Activated T-cell treated with anti-CD3 and anti-CD28 coated beads, Interleukin-2, amount 50 U/mL, for 4 hours (primary cell): ENCODE measurements at places on chromosomes 6 and 20. TPM values are rescaled to one million over a fixed set of nuclear protein-coding genes. Genes with fewer than 3 reads are reported as not detected.

The PPP2R5D gene
- 32.8 TPM for total RNA-seq

The CLDN20 gene
- not detected for total RNA-seq

The THBD gene
- total RNA-seq, result 0.05 TPM

The RIOK1 gene
- total RNA-seq, result 95.9 TPM

The RAB44 gene
- total RNA-seq, result 0.05 TPM

The TAF11 gene
- total RNA-seq, result 33.4 TPM

DNA sequence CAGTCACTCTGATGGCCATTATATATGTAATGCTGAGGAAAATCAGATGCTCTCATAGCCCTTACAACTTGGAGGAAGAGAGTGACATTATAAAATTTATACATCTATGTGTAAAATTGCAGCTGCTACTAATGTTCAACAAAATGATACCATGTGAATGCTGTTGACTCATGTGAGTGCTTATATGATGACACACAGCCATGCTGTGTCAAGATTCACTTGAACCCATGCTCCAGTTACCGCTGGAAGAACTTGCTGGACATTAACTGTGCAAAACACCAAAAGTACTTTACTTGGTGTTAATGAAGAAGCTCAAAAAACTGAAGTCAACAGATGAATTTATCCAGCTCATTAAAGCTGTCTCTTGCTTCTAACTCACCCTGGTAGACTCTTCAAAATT lies 318.9 kb upstream of the PLCB4 start:
- DNase-seq, result no peak

DNA sequence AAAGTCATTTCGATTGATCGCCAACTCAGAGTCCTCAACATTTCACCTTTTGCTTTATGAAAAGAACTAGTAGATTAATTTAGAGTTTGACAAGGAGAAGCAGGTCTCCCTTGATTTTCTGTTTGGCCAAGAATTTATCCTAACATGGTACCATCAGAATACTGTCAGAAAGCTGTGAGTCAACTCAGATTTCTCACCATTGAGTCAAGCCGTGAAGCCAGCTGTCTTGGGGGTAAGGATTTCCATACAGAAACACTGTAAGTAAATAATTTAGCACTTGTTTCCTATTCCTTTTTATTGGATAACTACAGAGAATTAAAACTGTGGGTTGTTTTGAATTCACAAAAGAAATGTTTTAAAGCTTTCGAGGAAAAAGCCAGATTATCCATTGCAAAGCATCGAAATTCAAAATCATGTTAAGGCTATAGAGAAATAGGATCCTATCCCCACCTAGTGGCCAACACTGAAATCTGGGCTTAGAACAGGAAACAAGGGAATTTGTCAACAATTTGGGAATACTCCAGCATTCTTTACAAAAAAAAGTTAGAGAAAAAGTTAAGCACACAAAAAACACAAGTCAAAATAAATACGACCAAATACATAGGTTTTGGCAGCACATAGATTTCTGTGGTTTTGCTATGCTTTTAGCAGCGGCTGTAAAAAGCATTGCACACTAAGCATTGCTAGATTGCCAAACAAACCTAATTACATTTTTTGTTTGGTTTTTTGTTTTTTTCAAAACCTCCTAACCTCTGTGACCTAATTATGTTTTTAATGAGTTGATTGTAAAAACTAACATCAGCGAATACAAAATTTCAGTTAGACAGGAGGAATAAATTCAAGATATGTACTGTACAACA lies 44.2 kb downstream of the COL11A2 start:
- DNase-seq, result no peak

DNA sequence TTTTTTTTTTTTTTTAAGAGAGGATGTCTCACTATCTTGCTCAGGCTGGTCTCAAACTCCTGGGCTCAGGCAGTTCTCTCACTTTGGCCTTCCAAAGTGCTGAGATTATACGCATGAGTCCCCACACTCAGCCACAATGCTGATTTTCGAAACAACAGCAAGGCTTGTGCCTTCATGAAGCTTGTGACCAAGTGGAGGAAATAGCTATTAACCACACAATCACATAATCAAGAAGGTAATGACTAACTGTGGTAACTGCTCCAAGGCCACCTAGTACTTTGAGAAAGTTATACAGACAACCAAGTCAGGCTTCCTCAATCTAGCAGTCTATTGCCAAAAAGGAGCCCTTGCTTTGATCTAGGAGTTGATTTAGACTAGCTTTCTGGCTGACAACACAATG lies 46.3 kb downstream of the SOD2 start:
- DNase-seq, result no peak

- no peak for DNase-seq
Observed at GRCh38 chr6:29709188-29709587, 14.0 kb upstream of the HLA-F start.

DNA sequence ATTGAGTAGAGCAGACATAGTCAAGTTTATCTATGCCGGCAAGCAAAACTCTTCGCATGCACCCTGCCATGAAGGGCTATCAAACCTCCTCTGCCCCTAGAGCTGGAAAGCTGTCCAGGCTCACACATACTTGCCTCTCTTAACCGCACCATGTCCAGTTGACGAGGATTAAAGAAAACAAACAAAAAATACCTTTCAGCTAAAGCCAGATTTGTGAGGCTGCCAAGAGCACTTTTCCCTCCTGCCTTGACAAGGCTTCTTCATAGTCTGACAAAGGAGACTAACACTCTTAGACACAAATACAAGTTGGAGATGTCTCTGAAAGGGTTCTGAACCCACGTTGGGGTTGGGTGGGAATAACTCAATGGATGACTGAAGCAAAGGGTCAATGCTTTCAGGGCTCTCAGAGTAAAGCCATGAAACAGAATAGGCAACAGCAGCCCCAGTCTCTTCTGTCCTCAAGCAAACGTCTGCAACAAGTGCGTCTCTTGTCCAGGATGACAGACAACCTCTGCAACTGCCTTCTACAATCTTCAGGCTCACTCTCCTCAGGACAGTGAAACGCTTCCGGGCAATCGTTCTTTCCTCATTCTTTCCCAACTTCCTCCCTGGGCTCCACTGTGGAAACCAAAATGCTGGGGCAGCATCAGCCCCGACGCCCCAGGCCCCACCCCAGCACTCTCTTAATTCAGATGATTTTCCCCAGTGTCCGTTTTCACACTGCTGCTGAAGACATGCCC lies 57.8 kb downstream of the AGPAT4 start:
- DNase-seq, result no peak

- DNase-seq, result no peak
Observed at GRCh38 chr6:56050530-56051201, 175.3 kb upstream of the BMP5 start.

DNA sequence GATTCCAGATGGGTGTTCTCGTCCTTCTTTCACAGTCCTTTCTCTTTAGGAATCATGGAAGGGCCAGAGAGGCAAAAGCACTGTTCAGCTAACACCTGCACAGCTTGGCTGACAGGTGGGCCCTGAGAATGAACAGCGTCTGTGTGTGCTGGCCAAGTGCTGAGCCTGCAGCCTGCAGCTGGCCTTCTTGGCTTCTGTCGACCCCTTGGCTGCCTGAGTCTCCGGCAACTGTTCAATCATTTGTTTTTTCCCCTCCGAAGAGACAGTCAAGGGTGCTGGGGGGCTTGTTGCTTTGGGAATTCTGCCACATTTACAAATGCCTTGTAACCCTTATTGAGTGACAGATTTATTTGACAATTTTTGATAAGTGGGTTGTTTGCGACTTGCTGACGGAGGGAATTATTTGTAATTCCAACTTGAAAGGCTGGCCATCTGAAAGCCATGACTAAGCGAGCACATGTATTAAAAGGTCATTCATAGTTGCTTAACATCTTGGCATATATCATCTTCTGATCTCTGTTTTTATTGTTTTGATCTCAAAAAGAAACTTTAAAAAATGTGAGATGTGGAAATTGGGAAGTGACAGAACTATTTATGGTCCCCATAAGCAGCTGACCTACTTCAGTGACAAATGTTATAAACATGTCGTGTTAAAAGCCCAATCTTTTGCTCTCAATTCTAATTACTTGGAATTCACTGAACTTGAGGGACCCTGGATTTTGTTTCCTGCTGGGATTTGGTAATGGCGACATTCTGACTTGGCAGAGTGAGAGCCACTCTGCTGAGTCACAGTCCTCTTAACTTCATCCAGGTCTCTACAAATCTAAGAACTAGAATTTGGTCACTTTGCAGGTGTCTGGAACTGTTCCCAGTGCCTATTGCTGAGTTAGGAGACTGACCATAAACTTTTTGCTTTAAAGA lies 41.9 kb upstream of the FERMT1 start:
- no peak for DNase-seq

GRCh38 chr6:51608932-51609331 lies 478.5 kb downstream of the PKHD1 start:
- no peak for DNase-seq

GRCh38 chr6:167092672-167093339 lies 30.1 kb upstream of the CCR6 start:
- DNase-seq, result no peak

- no peak for DNase-seq
Observed at GRCh38 chr20:62765432-62766070, 30.7 kb upstream of the MRGBP start.

DNA sequence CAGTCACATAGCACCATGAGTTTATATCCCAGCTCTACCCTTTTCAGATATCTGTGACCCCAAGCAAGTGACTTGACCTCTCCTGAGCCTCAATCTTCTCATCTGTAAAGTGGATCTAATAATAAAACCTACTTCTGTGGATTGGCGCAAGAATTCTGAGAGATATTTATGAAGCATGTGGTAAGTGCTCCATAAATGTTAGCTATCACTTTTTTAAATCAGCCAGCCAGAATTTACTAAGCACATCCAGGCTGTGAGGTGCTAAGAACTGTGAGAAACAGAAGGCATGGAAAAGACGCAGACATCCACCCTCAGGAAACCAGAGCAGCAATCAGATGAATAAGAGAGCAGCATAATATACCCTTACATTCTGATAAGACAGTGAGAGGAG lies 862 bp downstream of the C20orf96 start:
- DNase-seq, result no peak

GRCh38 chr6:44650495-44650894 lies 263.0 kb downstream of the CDC5L start:
- no peak for DNase-seq

- DNase-seq, result no peak
Observed at GRCh38 chr20:19498756-19499155, 259.3 kb upstream of the RIN2 start.

DNA sequence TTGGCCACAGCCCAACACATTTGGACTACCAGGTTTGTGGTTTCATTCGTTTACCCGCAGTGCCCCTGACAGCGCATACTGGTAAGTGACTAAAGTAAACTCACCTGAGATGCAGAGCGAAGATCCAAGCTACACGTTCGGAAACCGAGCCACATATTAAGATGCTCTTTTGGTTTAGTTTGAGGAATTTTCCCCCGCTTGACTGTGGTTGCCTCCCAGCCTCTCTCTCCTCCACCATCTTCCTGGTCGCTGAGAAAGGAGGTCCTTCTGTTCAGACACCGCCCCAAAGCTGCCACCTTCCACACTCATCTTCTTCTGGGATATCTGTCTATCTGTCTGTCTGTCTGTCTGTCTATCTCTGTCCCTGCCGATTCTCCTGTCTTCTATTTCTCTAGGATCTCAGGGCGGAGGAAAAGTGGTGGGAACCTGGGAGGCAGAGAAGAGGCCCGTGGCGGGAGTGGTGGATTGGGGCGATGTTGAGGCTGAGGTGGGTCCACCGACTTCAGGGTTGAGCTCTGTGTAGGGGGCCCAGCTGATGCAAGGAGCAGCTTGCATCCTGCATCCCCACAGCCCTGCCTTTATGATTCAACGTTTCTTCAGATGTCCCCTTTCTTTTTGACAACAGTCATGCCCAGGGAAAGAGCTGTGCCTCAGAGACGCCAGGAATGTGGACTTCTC lies 196.9 kb upstream of the ZNF184 start:
- no peak for DNase-seq

- DNase-seq, result no peak
Observed at GRCh38 chr6:3835055-3835731, 14.0 kb upstream of the FAM50B start.

DNA sequence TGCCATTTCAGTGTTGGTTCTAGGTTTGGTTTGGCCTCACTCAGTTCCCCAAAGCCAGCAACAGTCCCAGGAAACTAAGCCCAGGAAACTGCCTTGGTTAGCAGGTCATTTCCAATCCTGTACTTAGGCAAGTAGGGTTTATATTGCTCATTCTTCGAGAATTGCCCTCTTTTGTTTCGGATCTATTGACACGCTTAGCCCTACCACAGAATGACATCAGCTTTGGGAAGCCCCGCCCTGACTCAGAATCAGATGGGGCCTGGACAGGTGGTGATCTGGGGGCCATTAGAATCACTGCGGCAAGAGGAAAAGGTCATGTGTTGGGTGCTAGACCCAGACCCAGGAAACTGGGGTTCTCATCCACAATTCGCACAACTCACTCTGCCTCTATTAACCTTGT lies 578.2 kb downstream of the QKI start:
- no peak for DNase-seq

GRCh38 chr20:48339190-48339985 lies 488.4 kb downstream of the PREX1 start:
- DNase-seq, result no peak

- no peak for DNase-seq
Observed at GRCh38 chr20:49985617-49986016, 2.8 kb downstream of the SNAI1 start.

- DNase-seq, result no peak
Observed at GRCh38 chr6:162344646-162345010, 382.9 kb downstream of the PRKN start.

DNA sequence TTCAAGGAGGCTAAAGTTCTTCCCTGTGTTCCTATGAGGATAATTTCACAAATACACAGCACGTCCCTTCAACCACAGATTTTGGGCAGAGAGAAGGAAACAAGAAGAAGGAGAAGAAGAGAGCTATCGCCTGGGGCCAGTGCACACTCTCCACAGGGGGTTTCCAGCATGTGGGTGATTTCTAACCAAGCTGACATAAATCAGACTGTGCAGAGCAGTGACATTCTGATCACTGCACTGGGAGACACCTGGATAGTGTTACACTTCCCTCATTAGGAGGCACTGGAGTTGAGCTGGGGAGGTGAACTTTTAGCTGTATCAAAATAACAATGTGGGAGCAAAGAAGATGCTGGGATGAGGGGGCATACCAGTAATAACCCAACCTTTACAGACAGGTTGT lies 71.8 kb upstream of the CENPW start:
- DNase-seq, result no peak

- DNase-seq, result no peak
Observed at GRCh38 chr6:3371222-3371949, 85.5 kb downstream of the SLC22A23 start.

GRCh38 chr20:62602550-62602949 lies 39.8 kb upstream of the SLCO4A1 start:
- no peak for DNase-seq

- no peak for DNase-seq
Observed at GRCh38 chr6:91433660-91434534, 847.0 kb upstream of the MAP3K7 start.
